Cerebellar nuclear complex (tissue), 1 donor: ENCODE measurements at places on chromosomes 4 and X.
A peak's percentile ranks its signal among the peaks of the same experiment; 100 is the strongest.

GRCh38 chr4:72418458-72418857 lies 150.6 kb downstream of the ADAMTS3 start:
- DNase-seq = no peak

- no peak for DNase-seq
These were observed 280.6 kb downstream of the PPP3CA start for GRCh38 chr4:101066626-101067170.

GRCh38 chr4:109590905-109591304 lies 30.9 kb downstream of the MCUB start:
- no peak for DNase-seq

- DNase-seq = no peak
These were observed 73.0 kb upstream of the ADAD1 start for GRCh38 chr4:122305853-122306252.

- DNase-seq = no peak
These were observed 120.2 kb upstream of the CENPE start for GRCh38 chr4:103318327-103318726.

DNA sequence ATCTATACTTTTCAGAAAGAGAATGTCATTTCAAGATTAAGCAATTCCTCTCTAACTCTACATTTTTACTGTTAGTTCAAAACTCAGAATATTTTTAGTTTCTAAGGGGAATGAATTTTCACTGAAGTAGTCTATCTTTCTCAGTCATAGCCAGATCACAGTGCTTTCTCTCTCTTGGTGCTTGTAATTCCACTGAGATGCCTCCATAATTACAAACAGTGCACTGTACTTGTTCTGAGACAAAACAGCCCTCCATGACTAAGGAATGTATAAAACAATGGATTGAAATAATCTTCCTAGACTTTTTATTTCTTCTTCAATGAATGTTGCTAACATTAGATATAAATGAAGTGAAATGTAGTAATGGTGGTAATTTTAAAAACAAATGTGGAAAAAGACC lies 603.2 kb upstream of the FAM241A start:
- no peak for DNase-seq

DNA sequence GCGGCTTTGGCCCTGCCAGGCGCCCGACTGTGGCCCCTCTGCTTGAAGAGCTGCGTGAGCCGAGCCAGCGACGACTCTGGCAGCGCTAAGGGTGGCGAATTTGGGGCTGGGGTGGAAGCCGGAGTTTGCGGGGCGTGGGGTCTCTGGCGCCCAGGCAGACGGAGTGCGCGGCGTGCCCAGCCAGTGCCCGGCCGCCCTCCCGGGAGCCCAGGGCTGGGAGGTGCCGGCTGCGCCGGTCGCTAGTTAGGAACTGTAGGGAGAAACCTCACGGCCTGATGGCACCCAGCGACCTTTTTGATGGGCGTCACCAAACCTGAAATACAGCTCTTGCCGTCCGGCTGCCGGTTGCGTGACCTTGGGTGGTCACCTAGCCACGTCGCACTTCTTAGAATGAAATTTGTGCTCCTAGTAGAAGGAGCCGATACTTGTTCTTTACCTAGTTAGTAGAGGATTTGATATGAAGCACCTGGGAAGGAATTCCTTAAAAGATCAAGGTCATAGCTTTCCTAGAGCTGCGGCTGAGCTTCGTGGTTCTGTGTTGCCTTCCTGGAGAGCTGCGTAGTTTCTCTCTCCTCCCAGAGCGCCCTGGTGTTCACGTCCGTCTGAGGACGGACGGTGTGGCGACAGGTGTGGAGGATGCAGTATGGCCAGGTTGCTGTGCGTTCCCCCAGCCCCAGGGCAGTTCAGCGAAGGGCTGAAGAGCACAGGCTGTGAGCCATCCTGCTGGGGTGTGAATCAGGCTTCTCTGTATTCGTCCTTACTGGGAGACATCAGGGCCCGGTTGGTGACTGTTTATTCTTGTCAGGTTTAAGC lies 680 bp downstream of the MAEA start:
- no peak for DNase-seq

GRCh38 chr4:150063128-150063527 lies 15.1 kb upstream of the DCLK2 start:
- DNase-seq = no peak

DNA sequence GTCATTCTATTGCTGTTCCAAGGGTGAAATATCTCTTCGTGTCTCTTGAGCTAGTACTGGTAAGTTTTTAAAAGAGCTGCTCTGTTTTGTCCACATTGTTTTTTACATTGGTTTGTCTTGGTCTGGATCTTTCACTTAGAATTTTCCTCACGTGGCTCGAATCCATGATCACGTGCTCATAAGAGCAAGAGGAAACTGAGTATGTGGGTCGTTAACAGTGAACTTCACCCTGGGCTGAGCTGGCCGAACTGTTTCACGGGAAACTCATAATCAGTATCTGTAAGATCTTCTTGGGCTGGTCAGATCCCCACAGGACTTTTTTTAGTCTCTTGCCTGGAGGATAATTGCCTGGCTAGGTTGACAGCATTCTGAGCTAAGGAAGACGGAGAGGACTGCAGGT lies 77.8 kb upstream of the HELT start:
- DNase-seq = no peak

- no peak for DNase-seq
These were observed 50.3 kb upstream of the OTUD4 start for GRCh38 chr4:145230726-145231125.

DNA sequence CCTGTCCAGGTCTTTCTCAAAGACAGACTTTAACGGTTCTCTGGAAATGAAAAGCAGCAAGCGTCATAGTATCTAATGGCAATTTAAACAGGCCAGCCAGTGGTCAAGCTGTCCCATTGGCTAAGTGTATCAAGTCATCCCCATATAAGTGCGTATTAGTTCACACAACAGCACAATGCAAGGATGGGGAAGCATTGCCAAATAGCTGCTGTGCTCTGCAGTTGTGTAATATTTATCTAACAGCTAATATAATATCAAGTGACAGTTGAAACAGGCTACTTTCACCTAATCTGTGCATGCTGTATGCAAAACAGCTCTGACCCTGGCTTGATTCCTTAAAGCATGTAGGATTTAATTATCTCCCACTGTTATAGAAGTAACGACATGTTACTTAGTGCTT lies 134.8 kb upstream of the PPARGC1A start:
- DNase-seq = no peak

DNA sequence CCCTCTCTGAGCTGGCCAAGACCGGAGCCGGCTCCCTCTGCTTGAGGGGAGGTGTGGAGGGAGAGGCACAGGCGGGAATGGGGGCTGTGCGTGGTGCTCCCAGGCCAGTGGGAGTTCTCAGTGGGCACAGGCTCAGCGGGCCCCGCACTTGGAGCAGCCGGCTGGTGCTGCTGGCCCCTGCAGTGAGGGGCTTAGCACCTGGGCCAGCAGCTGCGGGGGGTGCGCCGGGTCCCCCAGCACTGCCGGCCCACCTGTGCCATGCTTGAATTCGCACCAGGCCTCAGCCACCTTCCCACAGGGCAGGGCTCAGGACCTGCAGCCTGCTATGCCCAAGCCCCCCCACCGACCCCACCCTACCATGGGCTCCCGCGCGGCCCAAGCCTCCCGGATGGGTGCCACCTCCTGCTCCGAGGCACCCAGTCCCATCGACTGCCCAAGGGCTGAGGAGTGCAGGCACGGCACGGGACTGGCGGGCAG lies 602.5 kb downstream of the KCTD8 start:
- DNase-seq = no peak

DNA sequence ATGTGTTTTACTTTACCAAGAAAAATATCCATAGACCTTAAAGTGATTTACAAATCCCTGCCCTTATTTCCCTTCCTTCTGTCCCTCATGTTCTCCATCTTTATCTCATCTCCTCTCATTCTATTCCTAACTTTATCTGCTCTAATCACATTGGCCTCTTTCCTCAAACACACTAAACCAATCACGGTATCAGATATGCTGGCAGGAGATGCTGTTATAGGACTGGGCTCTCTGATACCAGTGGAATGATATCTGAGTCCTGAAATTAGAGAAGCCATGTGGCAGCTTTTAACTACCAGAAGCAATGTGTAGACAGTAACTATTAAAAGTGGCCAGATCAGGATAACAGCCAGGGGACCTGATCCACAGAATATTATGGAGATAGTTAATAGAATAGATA lies 49.9 kb upstream of the GIMD1 start:
- DNase-seq = no peak

DNA sequence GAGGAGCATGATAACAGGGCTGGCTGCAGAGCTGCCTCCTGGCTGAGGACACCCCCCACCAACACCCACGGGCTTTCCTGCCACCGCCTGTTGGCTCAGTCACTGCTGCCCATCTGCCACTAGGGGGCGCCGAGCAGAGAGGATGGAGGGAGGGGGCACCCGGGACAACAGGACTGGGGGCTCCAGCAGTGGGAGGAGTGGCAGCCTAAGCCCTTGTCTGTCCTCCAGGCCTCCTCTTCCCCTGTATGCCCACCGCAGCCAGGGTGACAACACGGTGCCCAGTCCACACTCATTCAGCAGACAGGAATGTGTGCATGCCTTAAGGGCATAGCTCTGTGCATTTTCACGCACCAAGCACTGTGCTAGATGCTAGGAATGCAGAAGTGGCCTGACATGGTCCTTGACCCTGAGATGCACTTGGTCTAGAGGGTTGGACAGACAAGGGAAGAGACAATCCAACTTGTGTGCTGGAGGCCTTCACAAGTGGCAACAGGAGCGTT lies 149.9 kb downstream of the AMMECR1 start:
- no peak for DNase-seq

- DNase-seq = no peak
These were observed 11.4 kb upstream of the MCUB start for GRCh38 chr4:109548655-109549054.

DNA sequence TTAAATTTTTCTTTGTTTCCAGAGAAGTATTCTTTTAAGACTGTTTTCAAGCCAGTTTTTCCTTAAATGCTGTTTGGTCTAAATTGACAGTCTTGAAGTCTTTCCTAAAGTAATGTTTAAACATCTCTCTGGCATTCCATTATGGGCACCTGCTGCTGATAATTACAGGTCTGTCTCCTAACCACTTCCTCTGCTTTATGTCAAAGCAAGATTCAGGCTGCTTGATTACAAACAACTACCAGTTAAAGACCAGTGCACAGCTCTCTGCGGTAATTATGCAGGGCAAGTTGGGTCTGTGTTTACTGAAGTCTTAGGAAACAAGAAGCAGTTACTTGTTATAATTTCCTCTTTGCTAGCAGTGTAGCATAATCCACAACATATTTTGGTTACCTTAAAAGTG lies 17.6 kb downstream of the UNC5C start:
- DNase-seq = no peak

GRCh38 chr4:52112411-52112810 lies 61.3 kb downstream of the SPATA18 start:
- DNase-seq = no peak

GRCh38 chr4:10687526-10687925 lies 3.0 kb upstream of the CLNK start:
- DNase-seq = no peak

DNA sequence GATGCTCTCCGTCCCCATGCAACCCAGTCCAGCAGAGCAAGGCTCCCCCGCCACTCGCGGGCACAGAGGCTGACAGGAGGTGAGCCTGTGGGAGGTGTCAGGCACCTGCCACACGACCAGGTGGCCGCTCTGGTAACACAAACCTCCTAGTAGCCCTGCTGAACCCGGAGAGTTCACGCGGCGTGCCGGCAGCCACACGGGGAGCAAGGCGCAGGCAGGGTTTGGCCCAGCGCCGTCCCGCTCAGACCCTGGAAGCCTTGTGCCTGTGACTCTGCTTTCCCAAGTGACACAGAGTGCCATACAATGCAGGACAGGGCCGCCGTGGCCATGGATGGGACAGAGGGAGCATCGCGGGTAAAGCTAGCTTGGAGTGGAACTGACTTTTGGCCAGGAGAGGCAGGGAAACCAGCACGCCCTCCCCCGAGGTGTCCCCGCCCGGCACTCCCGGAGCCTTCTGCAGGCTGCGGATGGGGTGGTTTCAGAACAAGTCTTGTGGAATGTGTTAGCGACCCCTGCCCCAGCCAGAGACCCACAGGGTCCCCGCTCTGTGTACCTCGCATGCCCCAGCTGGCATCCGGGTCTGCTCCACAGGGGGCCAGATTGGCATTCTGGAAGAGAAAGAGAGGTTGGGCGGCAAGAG lies 44.7 kb upstream of the AFAP1 start:
- peak; percentile 28 for DNase-seq

DNA sequence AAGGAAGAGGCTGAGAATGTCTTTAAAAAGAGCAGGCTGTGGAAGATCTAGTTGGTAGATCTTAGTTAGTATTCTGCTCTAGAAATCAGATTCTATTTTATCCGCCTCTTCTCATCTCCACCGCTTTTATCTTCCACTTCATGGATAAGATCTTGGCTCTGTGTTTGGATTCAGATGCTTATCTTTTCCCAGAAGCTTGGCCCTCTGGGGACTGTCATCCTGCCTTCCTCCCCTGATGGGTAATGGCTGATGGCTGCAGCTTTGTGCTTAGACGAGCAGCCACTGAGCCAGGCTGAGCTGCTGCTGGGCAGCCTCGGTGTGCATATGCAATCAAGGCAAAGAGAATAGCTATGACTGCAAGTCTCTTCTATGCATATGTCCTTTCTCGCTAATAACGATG lies 23.5 kb downstream of the TRIML1 start:
- no peak for DNase-seq

DNA sequence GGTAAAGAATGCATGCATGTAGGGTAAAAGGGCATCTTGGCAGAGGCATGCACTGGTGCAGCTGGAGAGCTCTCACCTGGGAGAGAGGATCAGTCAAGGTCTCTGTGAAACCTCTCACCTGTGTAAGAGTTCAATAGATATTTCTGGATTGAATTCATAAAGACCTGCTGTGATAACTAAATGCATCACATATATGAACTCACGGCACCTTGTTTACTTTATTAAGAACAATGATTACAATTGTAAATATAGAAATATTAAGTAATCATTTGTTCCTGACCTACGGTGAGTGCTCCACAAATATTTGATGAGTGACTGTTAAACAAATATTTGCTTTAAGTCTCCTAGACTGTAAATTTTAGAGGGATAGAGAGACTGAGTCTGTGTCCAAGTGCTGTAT lies 85.9 kb upstream of the PAQR3 start:
- DNase-seq = no peak

DNA sequence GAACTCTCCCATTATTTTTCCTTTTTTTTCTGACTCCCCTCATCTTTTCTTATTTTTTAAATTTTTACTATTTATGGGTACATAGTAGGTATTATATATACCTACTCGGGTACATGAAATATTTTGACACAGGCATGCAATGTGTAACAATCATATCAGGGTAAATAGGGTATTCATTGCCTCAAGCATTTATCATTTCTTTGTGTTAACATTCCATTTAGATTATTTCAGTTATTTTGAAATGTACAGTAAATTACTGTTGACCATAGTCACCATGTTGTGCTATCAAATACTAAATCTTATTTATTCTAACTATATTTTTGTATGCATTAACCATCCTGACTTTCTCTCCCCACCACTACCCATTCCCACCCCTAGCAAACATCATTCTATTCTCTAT lies 33.8 kb upstream of the SLIT2 start:
- no peak for DNase-seq

GRCh38 chrX:140431521-140431920 lies 73.3 kb downstream of the SOX3 start:
- no peak for DNase-seq

GRCh38 chrX:63250253-63250868 lies 100.8 kb downstream of the SPIN4 start:
- no peak for DNase-seq
